Cerebellar cortex (tissue), 1 donor: ENCODE measurements at places on chromosomes 6 and 20.

DNA sequence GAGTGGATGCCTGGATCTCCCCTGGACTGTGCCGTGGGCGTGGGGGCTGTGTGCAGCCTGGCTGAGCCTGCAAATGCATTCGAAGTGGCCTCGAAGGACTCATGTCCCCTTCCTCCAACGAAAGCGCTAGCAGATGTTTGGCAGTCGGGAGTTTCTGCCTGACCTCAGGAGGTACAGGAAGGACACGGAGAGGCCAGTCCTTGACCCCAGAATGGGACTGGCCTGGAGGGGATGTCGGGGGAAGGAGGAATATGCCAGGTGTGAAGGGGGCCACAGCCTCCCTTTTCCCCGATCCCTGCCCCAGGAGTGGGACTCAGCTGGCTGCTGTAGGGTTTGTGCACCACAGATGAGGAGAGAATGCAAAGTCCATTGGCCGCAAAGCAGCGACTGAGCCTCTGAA, 45.6 kb downstream of the APCDD1L start:
- DNase-seq: no peak

GRCh38 chr6:137391061-137391814, 103.0 kb downstream of the OLIG3 start:
- no peak for DNase-seq

- DNase-seq: no peak
Measured at GRCh38 chr20:37198932-37199660, 19.7 kb upstream of the MROH8 start.

- DNase-seq: no peak
Measured at GRCh38 chr6:75424618-75425548, 68.7 kb downstream of the FILIP1 start.

- no peak for DNase-seq
Measured at GRCh38 chr6:7145885-7146828, 38.4 kb downstream of the RREB1 start.

GRCh38 chr6:23055523-23055922, 486.2 kb downstream of the HDGFL1 start:
- DNase-seq: no peak

- no peak for DNase-seq
Measured at GRCh38 chr20:61027218-61027617, 224.8 kb upstream of the CDH4 start.

- DNase-seq: no peak
Measured at GRCh38 chr6:161318456-161318855, 44.6 kb upstream of the AGPAT4 start.

DNA sequence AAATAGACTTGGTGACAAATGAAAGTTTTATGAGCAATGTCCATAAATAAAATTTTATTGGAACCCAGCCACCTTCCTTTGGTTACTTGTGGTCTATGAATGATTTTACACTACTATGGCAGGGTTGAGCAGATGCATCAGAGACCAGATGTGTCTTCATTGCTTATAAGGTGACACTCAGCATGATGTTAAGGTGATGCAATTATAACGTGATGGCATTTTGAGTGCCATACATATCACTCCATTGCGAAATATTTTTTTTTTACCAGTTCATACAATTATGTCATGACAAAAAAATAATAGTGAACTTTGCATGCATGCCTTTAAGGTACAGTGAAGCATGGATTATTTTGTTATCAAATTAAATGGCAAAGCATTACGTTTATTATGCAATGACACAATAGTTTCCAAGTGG, 96.0 kb downstream of the ADTRP start:
- no peak for DNase-seq
